Activated T-cell treated with anti-CD3 and anti-CD28 coated beads, Interleukin-2, amount 50 U/mL, for 24 hours (primary cell): ENCODE measurements at places on chromosomes 5 and 9.
A peak's percentile ranks its signal among the peaks of the same experiment; 100 is the strongest.

- no peak for DNase-seq
These were observed 125.6 kb upstream of the LPAR1 start for GRCh38 chr9:111163716-111164389.

- DNase-seq = no peak
These were observed 18.5 kb downstream of the MATR3 start for GRCh38 chr5:139312075-139312474.

DNA sequence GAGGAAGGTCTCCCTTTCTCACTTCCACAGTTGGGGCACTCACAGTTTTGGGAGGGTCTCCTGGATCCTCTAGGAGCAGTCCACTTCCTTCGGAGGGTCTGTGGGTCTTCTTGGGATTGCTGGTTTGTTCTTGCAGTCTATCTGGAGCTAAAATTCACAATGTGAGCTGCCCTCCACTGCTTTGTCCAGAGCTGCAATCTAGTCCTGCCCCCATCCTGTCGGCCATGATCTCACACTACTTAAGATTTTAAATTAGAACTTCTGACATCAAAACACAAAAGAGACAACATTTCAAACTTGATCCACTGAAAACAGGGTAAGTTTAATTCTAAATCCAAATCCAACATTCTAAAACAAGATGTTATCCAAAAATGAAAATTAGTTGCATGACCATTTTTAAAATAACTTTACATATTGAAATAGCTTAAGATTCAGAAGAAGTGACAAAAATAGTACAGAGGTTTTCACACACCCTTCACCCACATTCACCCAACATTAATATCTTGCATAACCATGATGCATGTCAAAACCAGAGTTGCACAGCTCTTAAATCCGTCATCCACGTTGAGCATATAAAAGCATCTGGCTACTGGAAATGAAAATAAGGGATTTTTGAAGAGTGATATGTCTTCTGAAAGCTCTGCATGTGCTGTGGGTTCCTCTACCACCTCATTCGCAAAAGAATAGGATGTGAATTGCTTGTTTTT, 113.7 kb upstream of the EPB41L4A start:
- no peak for DNase-seq

- no peak for DNase-seq
These were observed 23.5 kb downstream of the INSYN2B start for GRCh38 chr5:169956756-169957155.

- no peak for DNase-seq
These were observed 7.4 kb downstream of the EBF1 start for GRCh38 chr5:159092332-159092687.

GRCh38 chr5:127331890-127332649, 41.5 kb downstream of the MEGF10 start:
- DNase-seq = no peak

GRCh38 chr5:34656700-34657273, 659 bp downstream of the RAI14 start:
- no peak for DNase-seq

- no peak for DNase-seq
These were observed 370.8 kb downstream of the GADD45G start for GRCh38 chr9:89975630-89976029.

DNA sequence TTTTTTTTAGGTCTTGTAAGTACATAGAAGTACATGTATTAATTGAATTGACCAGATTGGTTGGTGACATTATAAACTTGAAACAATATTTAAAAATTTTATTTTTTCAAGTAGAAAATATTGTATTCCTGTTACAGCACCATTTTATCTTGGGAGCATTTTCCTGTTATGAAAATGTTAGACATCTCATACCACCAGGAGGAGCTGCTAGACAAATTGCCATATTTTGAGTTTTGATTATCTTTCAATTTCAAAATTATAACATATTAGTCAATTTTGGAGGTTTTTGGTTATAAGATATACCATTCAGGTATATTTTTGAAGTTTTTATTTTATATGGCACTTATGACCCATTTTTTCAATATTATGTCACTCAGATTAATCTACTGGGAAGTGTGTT, 84.4 kb downstream of the CNTLN start:
- no peak for DNase-seq

- DNase-seq = no peak
These were observed 323.7 kb downstream of the ARRDC3 start for GRCh38 chr5:91059409-91059808.

DNA sequence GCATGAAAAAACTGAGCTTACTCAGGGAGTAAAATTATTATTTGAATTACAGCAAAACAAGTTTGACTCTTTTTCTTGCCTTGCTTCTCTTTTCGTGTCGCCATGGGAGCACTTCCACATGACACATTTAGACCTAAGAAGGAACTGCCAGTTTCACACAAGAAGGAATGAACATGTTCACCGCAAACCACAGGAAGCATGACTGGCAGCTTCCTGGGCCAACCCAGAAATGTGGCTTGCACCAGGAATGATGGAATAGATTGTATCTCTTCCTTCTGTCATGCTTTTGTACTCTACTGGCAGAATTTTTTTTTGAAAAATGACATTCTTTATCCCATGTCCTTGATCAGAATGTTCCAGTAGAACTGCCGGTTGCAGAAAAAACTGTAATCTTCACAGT, 32.9 kb upstream of the MAN2A1 start:
- peak; percentile 32 for DNase-seq

GRCh38 chr9:93320591-93321219, 130.8 kb upstream of the FAM120A start:
- no peak for DNase-seq

GRCh38 chr9:107388890-107389289, 100.7 kb downstream of the KLF4 start:
- no peak for DNase-seq

DNA sequence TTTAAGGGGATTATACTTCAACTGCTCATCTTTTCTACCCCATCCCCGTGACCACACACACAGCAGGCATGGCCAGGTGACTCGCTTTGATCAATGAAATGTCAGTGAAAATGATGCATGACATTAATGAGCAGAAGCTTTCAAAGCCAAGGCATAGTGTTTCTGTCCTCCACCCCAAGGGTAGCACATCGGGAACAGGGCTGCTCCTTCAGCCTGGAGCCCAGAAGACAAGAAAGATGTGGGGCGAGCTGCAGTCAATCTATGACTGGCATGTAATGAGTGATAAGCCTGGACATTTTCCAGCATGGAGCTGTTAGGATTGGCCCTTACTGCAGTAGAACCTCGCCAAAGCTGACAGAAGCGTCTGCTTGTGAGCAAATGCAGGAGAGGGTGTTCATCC, 122.6 kb upstream of the IRX2 start:
- no peak for DNase-seq

DNA sequence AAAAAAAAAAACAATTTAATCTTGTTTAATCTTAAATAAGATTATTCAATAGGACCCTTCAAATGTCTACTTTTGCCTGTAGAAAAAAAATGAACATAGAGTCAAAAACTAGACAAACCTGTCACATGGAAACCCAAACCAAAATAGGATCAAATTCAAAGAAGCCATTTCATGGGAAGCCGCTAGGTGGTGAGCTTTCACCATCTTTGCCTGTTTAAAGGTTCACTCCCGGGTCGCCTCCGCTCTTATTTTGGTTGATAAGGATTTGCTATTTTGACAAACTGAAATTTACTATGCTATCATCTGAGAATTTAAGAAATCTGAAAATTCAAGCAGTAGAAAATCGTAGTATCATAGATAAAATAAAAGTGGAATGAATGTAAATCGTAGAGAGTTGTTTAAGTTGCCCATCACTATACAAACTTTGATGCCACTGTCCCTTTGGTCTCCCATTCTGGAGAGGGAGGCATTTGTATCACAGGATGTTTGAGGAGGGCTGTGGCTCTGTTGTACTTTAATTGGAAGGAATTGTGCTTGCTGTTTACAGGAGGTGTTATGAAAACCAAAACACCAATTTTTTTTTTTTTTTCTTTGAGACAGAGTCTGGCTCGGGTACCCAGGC, 43.5 kb upstream of the DNAH5 start:
- DNase-seq = no peak

DNA sequence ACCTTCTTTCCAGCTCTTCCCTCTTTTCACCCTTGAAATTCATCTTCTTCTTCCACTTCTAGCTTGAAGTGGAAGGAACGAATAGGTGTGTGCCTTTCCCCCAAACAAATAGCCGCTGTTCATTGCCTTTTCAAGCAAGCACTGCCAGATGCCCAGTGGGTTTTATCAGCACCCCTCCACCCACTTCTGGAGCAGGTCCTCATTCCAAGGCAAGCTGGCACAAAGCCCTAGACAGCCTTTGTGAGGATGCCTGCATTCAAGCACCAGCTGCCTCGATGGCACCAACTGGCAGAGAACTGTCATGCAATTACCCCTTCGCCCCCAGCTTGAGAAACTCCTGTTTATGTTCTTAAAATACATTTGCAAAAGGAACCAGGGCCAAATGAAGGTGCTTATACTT, 36.5 kb downstream of the SERINC5 start:
- DNase-seq = no peak

DNA sequence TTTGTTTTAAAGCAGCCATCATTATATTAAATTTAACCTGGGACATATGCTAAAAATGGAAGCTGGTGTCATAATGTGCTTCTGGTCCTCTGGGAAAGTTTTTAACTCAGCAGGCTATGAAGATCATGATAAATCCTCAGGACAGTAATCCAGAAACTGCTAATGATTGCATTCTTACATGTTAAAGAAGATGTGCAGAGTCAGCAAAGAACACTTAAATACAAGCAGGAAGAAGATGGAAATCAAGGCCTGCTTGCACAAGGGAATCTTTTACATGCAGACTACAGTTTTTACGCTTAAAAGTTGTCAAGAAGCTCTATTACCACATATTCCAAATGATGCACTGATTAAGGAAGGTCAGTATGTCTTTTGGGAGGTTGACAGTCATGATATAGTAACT, 246.0 kb upstream of the PTPRD start:
- no peak for DNase-seq

GRCh38 chr9:136997371-136997770, 1.0 kb upstream of the CLIC3 start:
- no peak for DNase-seq

GRCh38 chr9:124411514-124412227, 3.6 kb downstream of the PSMB7 start:
- no peak for DNase-seq

DNA sequence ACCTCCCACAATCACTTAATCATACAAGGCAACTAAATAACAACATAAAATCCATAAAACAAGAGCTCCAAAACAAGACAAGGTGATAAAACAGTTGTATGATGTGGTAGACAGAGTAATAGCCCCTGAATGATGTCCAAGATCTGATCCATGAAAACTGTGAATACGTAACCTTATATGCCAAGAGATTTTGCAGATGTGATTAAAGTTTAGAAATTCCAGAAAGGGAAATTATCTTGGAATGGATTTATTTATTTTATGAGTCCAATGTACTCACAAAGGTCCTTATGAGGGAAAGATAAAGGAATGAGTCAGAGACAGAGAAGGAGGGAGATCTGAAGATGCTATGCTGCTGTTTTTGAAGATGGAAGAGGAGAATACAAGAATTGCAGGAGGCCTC, 1775.7 kb upstream of the C9orf72 start:
- DNase-seq = no peak

DNA sequence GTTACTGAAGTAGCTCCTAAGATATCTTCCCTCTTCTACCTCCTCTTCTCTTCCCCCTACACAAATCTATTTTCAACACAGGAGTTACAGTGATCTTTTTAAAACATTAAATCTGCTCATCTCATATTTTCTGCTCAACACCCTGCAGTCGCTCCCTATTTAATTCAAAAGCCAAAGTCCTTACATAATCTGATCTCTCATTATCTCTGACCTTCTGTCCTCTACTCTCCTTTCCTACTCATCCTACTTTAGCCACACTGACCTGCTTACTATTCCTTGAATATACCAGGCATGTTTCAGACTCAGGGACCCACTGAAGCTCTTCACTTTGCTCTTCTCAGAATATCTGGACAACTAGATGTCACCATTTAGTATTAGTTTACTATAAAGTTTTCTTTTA, 87.9 kb downstream of the YTHDC2 start:
- no peak for DNase-seq

DNA sequence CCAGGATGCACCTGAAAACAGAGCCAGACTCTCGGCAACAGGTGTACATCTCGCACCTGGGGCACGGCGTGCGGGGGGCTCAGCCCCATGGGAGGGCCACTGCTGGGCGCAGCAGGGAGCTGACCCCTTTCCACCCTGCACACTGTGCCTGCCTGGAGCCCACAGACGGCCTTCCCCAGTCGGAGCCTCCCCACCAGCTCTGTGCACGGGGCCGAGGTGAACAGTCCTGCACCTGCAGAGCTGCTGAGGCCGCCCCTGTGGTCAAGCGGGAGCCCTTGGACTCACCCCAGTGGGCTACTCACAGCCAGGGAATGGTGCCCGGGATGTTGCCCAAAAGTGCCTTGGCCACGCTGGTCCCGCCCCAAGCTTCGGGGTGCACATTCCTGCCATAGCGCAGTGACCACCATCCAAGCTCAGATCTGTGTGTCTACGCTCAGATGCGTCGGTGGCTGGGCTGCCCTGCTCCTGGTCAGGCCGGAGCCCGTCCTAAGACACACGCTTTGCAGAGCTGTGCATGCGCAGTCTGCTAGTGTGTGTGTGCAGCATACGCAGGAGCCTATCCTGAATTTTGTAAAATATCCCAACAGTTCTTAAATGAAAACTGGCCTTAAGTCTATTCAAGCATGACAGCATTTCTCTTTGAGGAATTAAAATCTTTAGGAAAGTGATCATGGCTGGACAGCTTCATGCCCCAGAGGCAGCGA, 8.4 kb upstream of the EXOC3 start:
- DNase-seq = no peak

DNA sequence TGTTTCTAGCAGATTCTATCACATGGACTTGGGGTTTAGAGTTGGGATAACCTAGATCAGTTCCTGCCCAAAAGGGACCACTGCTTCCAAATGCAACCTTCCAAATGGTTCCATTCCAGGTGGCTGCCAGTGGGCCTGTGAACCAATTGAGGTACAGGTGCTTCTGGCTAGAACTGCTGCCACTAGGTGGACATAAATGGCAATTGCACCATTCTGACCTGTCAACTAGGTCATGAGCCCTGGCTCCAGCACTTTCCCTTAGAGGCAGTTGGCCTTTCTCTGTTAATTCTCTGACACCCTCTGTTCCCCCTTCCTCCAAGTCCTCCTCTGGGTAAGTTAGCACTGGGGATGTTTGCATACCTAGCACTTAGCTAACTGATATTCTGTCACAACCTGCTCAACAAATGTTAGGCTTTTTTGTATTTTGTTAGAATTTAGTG, 16.6 kb upstream of the HEMGN start:
- peak; percentile 50 for DNase-seq

DNA sequence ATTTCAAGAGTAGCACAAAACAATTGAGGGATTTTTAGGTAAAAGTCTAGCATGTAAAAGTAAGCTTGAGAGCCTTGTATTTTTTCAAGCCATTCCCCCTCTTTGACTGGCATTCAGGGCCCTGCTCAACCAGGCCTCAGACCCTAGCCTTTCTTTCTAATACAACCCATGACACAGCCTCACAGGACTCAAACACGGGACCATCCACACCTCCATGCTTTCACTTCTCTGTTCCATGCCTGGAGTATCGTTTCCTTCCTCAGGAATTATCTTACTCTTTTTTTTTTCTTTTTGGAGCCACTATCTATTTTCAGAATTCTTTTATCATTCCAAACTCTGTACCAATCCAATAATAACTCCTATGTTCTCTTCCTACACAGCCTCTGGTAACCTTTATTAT, 560.2 kb upstream of the CLINT1 start:
- no peak for DNase-seq
